Muscle of back (tissue), 13 donors: ENCODE measurements at places on chromosomes 7 and 10. TPM values are rescaled to one million over a fixed set of nuclear protein-coding genes. Genes with fewer than 3 reads are reported as not detected.

DNA sequence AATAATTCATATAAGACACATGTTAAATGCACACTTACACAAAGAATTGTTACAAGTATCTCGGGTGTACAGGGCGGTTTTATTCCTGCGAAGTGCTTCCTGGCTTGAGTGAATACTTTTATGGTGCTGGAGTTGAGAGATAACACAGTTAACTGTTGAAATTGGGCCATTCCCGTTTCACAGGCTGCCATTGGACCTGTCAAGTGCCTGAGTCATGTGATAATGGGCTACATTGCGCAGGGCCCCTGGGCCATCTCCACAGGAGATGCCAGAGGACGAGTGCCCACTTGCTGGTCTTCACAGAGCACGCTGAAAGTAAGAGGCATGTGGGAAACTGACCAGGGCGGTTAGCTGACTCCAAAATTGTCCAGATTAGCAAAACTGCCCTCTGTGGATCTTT, 4.8 kb downstream of the FBH1 start:
- no peak for DNase-seq

- DNase-seq: no peak
Measured at GRCh38 chr10:74598891-74599566, 227.4 kb upstream of the KAT6B start.

GRCh38 chr10:69439813-69440506, 11.3 kb upstream of the TSPAN15 start:
- DNase-seq: no peak

The ADARB2 gene
- 0.26 TPM for polyA plus RNA-seq
